Amniotic stem cell (primary cell): ENCODE measurements at places on chromosomes 2 and 18.

- DNase-seq = no peak
Observed at GRCh38 chr2:25418944-25419677, 77.4 kb upstream of the DNMT3A start.

GRCh38 chr2:102999958-103000357 is 238.1 kb downstream of the TMEM182 start:
- DNase-seq = no peak

DNA sequence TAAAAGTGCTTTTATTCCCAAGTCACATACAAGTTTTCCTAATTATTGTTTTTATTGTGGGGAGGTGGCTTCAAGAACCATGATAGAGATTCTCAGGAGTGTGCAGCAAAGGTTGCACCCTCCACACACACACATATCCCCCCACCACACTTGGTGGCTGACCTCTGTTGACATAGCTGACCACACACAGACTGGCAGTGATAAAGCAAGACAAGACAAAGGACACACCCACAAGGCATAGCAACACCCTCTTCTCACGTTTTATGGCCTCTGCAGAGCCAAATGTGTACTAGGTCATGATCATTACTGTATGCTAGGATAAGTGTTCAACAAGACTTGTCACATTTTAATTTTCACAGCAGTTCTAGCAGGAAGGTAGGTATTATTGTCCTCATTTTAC is 143.0 kb upstream of the EPC2 start:
- no peak for DNase-seq

GRCh38 chr2:65420712-65421431 is 11.5 kb downstream of the SPRED2 start:
- no peak for DNase-seq

- no peak for DNase-seq
Observed at GRCh38 chr2:8408560-8409460, 273.0 kb upstream of the ID2 start.

GRCh38 chr2:68272246-68272994 is 20.1 kb upstream of the PPP3R1 start:
- DNase-seq = no peak

GRCh38 chr2:237592425-237592980 is 2.0 kb upstream of the RAB17 start:
- no peak for DNase-seq

DNA sequence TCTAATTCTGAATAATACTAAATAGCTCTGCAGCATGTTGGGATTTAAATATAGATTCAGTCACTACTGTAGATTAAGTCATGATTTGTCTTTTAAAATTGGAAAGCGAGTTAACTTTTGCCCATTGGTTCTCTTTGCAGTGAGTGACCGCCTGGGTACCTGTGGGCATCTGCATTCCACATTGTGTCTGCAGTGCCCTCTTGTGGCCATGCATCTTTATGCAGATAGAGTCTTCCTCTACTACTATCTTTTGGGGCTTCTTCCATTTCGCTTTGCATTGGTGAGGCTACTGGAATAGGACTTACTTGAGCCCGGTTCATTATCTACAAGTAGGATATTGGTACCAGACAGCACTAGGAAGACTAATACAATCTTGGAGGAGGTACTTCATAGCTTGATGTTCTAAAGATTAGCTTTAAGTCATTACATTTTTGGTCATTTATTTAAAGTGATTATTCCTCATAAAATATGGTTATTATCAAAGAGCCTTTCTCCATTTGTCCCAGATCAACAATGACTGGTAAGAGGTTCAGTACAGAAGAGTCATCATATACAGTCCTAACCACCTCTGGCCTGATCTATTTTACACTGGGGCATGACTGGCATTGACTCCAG is 203.0 kb downstream of the SOCS6 start:
- DNase-seq = no peak

DNA sequence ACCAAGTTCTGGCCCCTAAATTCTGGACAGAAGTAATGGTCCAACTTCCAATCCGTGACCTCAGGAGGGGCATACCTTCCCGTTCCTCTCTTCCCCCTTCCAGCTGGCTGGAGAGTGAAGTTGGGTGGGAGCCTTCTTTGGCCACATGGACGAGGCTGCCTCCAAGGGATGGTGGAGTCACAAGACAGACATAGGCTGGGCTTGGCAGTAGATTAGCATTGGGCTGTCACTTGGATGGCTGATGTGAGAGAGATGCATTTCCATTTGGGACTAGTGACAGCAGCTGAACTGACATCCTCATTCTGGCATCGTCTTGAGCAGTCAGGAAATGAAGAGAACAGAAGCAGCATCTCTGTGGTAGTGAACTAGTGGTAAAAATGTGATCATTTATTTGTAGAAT is 12.6 kb downstream of the NT5DC4 start:
- no peak for DNase-seq

- DNase-seq = no peak
Observed at GRCh38 chr2:204947405-204947804, 402.1 kb downstream of the PARD3B start.

DNA sequence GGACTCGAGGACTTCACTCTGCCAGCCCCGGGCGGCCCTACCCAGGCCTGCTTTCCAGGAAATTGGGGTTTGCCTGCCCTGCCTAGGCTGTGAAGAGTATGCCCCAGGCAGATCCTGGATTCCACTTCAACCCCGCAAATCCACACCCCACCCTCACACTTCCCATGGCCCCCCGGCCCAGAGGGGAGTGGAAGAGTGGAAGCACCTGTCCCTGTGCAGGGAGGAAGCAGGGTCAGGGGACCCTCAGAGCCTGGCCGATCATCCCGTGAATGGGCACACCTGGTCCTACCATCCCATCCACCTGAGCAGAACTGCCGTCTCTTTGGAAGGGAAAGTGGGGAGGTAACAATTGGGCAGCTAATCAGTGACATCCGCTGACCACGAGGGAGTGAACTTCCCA is 245.2 kb downstream of the EIPR1 start:
- DNase-seq = no peak

GRCh38 chr18:32553174-32553573 is 82.5 kb upstream of the GAREM1 start:
- DNase-seq = no peak

GRCh38 chr2:154995361-154995760 is 296.9 kb downstream of the KCNJ3 start:
- DNase-seq = no peak

DNA sequence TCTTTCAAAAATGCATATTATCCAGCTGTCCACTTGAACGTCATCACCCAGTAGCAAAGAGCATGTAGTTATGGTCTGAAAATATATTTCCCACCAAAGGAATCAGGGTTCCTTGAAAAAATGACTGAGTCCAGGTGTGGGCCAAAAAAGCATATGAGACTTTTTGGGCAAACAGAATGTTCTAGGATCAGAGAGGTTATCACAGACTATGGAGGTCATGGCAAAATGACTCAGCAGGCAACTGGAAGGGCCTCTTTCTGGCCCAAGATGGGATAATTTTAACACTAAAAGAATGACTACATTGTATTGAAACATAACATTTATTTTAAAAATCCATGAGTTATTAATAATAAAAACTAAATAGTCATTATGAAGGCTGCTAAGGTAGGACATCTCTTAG is 77.1 kb downstream of the COBLL1 start:
- DNase-seq = no peak

DNA sequence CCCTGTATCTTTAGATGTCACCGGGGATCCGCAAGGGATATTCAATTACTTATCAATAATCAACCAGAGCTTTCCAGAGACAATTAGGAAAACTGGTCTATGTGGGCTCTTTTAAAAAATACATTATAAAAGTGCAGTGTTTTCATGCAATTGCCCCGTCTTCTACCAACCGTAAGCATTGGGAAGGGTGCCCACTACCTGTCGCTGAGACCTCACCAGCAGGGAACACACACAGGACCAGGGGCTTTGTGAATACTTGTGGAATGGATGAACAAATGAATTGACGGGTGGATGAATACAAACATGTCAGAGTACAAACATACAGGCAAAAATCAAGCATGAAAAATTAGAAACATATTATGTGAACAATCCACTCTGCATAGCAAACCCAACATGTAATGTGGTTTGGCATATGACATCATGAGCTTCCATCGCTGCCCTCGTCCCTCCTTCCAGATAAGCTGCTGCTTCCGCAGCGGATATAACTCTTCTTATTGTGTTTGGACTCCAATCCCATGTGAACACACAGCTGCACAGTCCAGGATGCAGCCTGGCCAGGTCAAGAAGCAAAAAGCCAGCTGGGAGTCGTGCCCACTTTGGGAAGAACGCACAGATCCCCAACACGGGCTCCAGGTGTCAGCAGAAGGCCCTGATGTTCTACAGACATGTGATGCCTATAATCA is 5.3 kb downstream of the FHL2 start:
- peak; percentile 57 for DNase-seq

- no peak for DNase-seq
Observed at GRCh38 chr2:105746177-105747080, 1.7 kb downstream of the NCK2 start.

DNA sequence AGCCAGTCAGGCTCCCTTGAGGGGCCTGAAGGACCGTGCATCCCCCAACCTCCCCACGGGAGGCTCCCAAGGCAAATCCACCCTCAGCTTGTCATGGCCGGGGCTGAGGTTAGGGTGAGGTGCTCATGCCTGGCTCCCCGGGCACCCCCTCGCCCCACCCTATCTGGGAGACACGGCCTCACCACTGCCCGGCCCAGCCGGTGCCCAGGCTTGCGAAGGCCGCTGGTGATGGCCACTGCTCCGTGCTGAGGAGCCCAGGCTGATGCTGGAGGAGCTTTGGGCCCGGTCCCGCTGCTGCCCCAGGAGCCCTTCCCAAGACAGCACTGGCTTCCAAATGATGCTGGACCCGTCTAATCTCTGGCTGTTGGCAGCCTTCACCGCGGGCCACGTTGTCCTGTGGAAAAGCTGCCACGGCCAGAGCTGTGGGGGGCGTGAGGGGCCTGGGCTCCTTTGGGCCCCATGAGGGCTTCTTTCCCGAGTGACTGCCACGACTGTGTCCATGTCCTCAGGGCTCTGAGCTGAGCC is 135.7 kb upstream of the CTDP1 start:
- no peak for DNase-seq

GRCh38 chr2:216911886-216912285 is 52.0 kb upstream of the TNP1 start:
- DNase-seq = no peak

GRCh38 chr2:46293466-46293865 is 3.7 kb upstream of the EPAS1 start:
- no peak for DNase-seq

GRCh38 chr2:84380875-84381274 is 78.2 kb downstream of the SUCLG1 start:
- no peak for DNase-seq
